ENCODE measurements at places on chromosomes 11 and 22.

GRCh38 chr11:2528301-2529050, 83.7 kb downstream of the KCNQ1 start:
- no peak for DNase-seq

DNA sequence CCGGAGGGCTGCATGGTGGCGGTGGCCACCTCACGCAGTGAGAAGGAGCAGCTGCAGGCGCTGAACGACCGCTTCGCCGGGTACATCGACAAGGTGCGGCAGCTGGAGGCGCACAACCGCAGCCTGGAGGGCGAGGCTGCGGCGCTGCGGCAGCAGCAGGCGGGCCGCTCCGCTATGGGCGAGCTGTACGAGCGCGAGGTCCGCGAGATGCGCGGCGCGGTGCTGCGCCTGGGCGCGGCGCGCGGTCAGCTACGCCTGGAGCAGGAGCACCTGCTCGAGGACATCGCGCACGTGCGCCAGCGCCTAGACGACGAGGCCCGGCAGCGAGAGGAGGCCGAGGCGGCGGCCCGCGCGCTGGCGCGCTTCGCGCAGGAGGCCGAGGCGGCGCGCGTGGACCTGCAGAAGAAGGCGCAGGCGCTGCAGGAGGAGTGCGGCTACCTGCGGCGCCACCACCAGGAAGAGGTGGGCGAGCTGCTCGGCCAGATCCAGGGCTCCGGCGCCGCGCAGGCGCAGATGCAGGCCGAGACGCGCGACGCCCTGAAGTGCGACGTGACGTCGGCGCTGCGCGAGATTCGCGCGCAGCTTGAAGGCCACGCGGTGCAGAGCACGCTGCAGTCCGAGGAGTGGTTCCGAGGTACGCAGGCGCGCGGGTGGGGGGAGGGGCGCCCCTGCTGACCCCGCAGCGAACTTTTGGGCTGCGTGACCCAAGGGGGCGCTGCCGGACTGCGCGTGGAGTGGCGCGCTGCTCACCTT, 670 bp downstream of the NEFH start:
- DNase-seq, result no peak

- DNase-seq, result no peak
Observed at GRCh38 chr22:45225732-45226502, 14.8 kb downstream of the KIAA0930 start.

- no peak for DNase-seq
Observed at GRCh38 chr11:10483584-10483983, 28.5 kb downstream of the AMPD3 start.

DNA sequence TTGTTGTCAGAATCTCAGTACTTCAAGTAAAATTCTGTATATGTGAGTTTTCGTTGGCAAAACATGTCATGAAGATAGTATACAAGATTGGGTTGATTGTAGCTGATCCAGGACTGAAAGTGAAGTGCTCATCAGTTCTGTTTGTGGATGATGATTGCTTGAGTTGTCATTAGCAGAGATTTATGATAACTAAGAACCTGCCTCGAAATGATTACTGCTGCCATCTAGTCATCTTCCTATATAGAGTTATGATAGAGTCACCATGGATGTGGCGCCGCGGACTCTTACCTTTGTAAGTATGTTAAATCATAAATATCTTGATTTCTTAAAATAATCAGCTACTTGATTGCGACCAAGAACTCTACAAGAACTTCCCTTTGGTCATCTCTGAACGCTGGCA, 27.9 kb upstream of the MYO18B start:
- DNase-seq, result no peak

- DNase-seq, result no peak
Observed at GRCh38 chr11:80343436-80343835, 902.6 kb upstream of the TENM4 start.

DNA sequence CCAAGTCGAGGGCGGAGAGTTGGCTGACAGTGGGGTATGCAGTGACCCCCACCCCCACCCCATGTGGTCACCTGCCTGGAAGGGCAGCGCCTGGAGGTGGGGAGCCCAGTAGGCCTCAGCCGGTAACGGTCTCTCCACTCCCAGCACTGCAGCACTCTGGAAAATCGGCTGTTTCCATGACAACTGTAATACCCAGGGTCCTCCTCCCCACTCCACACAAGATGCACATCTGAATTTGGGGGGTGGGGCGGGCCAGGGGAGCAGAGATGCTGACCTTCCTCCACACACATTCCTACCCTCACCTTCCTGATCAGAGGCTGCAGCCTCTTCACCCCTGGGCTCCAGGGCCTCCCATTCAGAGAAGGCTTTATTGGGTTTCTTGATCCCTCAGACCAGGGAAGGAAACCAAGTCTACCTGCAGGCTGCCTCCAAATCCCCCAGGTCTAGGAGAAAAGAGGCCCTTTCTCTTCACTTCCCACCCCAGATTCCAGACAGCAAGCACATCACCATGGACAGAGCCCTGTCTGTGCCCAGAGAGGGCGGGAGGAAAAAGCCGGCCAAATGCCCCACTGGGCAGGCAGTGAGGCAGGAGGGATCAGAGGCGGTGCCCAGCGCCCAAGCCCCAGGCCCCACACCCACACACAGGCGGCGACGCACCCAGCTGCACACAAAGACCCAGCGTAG, 46.5 kb downstream of the SLC22A12 start:
- no peak for DNase-seq

- no peak for DNase-seq
Observed at GRCh38 chr11:43907028-43907975, 26.7 kb downstream of the ALKBH3 start.

- DNase-seq, result no peak
Observed at GRCh38 chr11:86262387-86262786, 17.8 kb downstream of the EED start.

DNA sequence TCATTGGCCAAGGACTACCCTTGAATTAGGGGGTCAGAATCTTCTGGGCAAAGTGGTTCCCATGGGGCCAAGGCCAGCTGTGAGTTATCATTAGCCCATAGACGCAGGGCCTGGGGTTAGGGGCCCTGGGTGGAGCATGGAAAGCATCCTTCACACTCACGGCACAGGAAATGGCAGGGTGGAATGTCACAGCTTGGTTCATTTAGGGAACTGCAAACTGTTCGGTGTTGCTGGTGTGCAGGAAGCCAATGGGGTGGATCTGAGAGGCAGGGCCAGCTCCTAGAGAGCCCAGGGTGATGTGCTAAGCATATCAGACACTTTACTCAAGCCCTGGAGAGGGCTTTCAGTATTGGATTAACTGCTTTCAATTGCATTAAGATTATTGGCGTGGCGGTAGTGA, 42.9 kb downstream of the TECTA start:
- DNase-seq, result no peak

GRCh38 chr11:117515892-117516787, 188.5 kb downstream of the CEP164 start:
- no peak for DNase-seq

DNA sequence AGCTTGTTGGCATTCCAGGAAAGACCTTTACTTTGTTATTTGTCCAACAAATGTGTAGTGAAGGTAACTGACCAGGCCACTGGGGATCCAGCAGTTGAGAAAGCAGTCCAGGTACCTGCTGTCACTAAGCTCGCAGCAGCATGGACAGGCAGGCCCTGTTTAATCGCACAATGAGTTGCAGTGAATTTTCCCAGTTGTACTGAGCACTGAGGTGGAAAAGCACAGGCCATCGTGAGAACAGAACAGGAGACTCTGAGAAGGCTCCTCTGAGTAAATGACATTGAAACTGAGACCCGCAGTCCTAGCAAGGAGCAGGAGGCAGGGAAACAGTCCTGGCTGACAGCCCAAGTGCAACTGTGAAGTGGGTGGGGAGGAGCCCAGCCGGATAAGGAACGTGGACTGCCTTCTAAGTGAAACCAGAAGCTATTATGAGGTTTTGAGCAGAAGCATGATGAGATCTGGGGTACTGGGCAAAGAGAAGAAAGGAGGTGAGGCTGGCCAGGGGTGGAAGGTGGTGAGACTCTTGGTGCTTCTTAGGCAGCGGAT, 39.8 kb upstream of the CDON start:
- DNase-seq, result no peak

DNA sequence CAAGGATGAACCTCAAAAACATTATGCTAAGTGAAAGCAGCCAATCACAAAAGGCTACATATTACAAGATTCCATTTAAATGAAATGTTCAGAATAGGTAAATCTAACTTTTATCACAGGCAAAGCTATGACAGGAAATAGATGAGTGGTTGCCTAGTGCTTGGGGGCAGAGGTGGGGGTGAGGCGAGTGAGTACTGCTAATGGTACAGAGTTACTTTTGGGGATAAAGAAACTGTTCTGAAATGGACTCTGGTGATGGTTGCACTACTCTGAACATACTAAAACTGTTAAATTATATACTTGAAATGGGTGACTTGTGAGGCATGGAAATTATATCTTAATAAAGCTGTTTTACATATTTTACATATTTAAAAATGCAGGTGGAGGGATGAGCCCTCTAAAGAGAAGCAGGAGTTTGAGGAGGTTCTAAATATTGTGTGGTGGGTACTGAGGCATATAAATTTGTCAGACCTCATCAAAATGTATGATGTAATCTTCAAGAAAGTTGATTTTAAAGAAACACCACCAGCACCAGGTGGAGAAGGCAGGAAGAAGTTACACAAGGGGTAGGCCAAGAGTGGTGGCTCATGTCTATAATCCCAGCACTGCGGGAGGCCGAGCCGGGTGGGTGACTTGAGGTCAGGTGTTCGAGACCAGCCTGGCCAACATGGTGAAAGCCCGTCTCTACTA, 3.6 kb downstream of the SLC43A1 start:
- DNase-seq, result no peak

DNA sequence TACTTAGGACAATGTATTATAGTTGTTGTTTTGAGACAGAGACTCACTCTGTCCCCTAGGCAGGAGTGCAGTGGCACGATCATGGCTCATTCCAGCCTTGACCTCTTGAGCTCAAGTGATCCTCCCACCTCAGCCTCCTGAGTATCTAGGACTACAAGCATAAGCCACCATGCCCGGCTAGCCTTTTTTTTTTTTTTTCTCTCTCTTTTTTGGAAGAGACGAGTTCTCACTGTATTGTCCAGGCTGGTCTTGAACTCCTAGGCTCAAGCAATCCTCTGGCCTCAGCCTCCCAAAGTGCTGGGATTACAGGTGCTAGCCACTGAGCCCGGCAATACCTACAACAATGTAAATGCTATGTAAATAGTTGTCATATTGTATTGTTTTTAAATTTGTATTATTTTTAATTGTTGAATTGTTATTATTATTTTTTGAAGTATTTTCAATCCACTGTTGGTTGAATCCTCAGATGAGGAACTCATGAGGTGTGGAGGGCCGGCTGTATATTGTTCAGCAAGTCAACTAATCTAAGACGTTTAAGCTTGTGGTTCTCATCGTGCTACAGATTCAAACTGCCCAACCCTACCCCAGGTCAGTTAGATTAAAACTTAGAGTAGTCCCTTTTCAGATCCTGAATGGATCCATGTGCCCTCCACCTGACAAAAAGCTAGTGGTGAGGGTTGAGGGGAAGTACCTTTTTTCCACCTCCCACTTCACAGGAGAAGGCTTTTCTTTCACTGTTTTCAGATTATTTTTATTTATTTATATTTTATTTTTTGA, 11.9 kb upstream of the ZNF280A start:
- no peak for DNase-seq

- DNase-seq, result no peak
Observed at GRCh38 chr11:5467527-5467926, 18.4 kb downstream of the OR51I2 start.

- no peak for DNase-seq
Observed at GRCh38 chr22:27507111-27507611, 294.4 kb downstream of the MN1 start.

Measured in naive thymus-derived CD4-positive, alpha-beta T cell (primary cell).